ENCODE measurements at places on chromosomes 13 and 19.

DNA sequence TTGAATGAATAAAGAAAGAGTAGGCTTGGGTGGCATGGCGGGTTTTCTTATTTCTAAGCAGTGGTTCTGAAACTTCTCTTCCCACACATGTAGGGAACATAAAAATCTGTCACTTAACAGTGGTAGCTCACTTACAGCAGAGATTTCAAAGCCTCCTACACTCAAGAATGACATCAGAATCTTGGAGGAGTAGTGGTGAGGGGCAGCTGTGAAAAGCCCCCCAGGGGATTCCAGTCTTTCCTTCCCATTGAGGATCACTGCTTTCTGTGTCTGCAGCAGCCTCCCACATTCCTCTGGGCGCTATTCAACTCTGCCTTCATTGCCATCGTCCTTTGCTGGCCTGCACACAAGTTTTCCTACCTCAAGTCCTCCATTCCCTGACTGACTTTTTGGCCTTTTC, 8.6 kb upstream of the NEK5 start:
- DNase-seq: no peak

- DNase-seq: no peak
These were observed 185.4 kb upstream of the CSNK1A1L start for GRCh38 chr13:37290716-37291505.

DNA sequence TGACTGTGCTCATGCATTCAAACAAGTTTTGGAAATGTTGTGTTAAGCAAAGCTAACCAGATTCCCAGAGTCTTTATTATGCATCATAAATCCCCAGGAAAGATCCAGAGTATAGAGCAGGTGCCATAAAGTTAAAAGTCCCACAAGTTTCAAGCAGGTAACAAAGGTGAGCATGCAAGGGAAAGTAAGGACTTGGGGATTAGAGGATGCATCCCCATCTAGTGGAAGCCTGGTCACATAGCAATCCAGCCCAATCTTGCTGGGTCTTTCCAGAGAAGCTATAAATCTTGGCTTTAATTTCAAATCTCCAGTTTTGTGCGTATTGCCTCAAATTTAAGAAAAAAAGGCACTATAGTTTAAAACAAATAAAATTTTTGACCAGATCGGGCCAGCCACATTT, 72.7 kb downstream of the ZNF254 start:
- DNase-seq: no peak

DNA sequence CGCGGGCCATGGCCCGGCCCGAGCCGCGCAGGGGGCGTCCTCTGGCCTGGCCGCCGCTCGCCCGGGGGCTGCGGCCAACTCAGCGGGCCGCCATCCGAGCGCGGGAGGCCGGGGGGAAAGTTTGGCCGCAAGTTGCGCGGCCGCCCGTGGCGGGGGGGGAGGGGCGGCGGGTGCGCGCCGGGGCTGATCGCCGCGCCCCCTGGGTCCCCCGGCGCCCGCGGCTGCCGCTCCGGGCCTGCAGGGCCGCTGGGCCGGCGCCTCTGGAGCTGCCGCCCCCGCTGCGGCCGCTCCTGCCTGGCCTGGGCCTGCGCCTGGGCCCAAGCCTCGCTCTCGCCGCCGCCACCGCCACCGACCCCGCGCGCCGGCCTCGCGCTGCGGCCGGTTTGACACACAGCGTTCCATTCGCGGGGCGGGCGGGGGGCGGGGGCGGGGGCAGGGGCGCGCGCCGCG, at the start of gene NR2F6:
Gene NR2F6, minus strand, starts transcription at position 385 of the 450 bp plus-strand sequence. CDS start 699 bp downstream, outside the sequence.
- DNase-seq: no peak

- no peak for DNase-seq
These were observed 3.9 kb downstream of the SIX5 start for GRCh38 chr19:45764945-45765701.

Measured in stimulated activated CD4-positive, alpha-beta T cell treated with anti-CD3 and anti-CD28 coated beads, Interleukin-4, amount 100 ng/mL, for 4 hours (primary cell).